Vagina (tissue), 2 donors: ENCODE measurements at places on chromosomes 1 and 21.
A peak's percentile ranks its signal among the peaks of the same experiment; 100 is the strongest.

DNA sequence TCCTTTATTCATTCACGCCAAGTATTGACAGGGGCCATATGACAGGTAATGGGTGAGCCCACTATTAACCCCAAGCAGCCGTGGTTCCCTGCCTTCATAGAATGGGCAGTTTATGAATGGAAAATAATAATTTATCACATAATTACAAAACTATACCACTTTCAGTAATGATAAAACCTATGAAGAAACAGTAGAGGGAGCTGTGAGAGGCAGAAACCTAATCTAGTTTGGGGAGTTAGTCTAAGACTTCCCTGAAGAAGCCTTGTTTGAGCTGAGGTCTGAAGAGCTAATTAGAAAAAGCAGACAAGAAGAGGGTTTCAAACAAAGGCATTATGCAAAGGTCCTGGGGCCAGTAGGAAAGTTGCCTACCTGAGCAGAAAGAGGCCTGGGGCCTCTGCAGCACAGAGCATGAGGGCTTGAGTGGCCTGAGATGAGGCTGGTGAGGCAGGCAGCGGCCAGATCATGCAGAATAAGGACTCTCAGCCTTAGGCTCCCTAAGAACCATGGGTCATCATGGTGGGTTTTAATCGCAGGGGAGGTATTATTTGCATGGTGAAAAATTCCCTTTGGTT is 142.8 kb downstream of the ATG4C start:
- DNase-seq = no peak

DNA sequence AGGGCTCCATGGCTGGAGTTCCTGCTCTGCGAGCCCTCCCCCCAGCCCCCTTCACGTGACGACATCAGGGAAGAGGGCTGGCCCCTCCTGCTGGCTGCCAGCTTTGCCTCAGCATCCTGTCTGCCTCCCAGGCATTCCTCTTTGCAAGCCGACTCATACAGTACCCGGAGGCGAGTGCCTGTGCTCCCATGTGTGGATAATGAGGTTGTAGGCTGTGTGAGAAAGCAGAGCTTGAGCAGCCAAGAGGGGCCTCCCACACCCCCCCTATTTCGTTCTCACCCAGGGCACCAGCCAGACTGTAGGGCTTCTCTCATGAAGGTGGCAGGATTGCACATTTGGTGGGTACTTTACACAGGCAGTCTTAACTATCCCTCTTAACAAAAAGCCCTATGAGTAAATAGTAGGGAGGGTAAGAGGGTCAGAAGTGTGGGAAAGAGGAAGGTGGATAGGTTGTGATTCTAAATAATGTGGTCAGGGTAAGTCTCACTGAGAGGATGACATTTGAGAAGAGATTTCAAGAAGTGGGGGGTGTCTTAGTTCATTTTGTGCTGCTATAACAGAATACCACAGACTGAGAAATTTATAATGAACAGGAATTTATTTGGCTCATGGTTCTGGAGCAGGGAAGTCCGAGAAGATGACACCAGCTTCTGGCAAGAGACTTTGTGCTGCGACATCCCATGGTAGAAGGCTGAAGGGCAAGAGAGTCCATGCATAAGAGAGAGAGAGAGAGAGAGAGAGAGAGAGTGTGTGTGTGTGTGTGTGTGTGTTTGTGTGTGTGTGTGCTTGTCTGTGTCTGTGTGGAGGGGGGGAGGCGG is 113.5 kb downstream of the OMA1 start:
- no peak for DNase-seq

- no peak for DNase-seq
These were observed 114.8 kb upstream of the IGSF21 start for GRCh38 chr1:17992800-17993199.

GRCh38 chr21:43637530-43638158 is 21.6 kb downstream of the HSF2BP start:
- no peak for DNase-seq

GRCh38 chr1:97668945-97669344 is 251.9 kb downstream of the DPYD start:
- DNase-seq = no peak

DNA sequence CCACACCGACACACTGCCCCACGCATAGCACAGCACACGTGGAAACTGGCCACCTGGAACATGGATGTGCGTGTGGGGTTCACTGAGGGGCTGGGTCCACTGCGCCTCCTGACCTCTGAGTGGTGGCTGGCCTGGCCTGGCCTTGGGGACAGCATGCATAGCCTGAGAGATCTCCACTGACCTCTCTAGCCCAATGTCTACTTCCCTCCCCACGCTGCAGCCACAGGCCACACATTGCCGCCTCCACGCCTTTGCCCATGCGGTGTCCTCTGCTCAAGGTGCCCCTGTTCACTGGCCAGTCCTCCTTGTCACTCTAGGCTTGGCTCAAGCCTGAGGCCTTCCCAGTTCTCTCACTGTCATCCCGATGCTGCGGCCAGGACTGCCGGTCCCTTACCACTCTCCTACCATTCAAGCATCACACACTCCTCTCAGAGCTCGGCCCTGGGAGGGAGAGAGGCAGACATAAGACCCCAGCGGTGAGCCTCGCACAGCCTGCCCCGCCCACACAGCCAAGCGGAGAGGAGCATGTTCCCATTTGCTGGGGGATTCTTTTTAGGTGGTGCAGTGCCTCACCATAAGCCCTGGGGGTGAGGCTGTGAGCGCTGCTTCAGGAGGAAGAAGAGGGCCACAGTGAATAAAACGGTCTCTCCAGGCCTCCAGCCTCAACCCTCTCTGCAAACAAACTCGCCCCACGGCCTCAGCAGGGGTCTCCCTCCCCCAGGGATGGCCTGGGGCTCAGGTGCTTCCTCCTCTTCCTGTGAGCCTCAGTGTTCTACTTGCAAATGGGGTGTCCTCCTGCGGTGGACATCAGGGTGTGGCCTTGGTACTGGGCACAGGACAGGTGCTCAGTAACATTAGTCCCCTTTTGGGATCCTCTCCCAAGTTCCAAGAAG is 80.8 kb downstream of the DMRTB1 start:
- DNase-seq = no peak

DNA sequence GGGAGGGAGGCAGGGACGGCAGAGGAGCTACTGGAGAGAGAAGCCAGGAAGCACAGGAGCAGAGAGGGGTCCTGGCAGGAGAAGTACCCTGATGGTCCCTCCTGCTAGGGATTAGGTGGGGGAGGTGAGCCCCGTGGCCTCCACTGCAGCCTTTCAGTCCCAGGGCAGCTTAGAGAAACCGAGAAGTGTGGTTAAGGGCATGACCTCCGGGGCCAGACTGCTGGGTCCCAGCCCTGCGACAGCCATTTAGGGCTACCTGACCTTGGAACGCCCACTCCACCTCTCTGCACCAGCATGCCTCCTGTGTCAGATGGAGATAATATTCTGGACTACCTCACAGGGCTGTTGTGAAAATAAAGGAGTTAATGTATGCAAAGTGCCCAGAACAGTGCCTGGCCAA is 47.4 kb downstream of the KCNN3 start:
- no peak for DNase-seq

GRCh38 chr1:243979396-243979795 is 71.7 kb upstream of the ZBTB18 start:
- DNase-seq = no peak

GRCh38 chr1:46020010-46020409 is 112.4 kb downstream of the PIK3R3 start:
- DNase-seq = no peak

GRCh38 chr1:109535481-109535880 is 4.2 kb upstream of the GPR61 start:
- DNase-seq = no peak

GRCh38 chr1:11714831-11715575 is 20.9 kb upstream of the AGTRAP start:
- no peak for DNase-seq

- no peak for DNase-seq
These were observed 81.0 kb downstream of the NOTCH2 start for GRCh38 chr1:119988306-119989062.

DNA sequence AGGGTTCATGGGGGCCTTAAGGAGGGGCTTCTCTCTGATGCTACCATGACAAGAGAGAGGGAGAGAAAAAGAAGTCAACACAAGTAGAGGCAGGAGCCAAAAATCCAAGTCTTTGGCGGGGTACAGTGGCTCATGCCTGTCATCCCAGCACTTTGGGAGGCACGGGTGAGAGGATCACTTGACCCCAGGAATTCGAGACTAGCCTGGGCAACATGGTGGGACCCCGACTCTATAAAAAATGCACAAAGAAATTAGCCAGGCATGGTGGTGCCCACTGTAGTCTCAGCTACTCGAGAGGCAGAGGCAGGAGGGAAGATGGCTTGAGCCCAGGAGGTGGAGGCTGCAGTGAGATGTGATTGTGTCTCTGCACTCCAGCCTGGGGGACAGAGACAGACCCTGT is 8.7 kb downstream of the PLA2G5 start:
- DNase-seq = no peak

DNA sequence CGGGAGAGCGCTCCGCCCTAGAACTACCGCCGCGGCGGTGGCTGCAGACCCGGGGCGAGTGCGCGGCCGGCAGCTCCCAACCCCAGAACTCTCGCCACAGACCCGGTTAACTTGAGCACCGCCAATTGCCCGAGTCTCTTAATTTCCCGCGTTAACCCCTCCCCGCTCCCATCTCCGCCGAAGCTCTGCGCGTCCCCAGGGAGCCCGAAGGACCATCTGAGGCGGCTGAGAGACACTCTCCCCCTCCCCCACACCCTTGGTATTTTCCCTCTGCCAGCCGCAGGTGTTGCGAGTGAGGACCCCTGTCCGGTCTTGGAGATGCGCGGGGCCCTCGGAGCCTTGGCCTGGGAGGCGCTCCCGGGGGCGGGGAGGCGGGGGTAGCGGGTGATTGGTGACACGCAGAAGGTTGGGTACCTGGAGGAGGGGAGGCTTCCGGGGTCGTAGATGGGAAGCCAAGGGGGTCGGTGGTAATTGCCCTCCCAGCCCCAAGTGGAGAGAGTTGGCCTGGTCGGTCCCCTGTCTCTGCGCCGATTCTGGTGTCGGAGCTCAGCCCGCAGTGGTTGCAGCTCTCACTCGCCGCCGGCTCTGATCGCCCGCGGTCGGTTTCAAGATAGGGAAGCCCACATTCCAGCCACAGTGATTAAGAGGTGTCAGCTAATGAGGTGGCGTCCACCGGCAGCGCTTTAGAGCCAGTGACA is 858 bp upstream of the SUSD4 start:
- DNase-seq = no peak

DNA sequence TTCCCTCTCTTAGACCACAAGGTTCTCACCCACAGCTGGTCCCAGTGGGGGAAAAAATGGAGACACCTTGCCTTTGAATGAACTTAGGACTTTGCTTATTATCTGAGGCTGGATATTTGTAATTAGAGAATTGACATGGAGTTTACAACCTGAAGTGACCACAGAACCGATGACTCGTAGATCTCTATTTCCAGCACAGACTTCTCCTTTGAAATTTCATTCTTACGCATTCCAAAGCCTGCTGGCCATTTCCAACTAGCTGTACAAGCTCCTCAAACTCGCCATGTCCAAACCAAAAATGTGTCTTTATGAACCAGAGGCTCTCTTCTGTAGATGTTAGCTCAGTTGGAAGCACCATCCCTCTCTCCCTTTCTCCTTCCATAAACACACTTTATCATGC is 12.0 kb downstream of the RAB7B start:
- no peak for DNase-seq

GRCh38 chr1:44433209-44433608 is 28.2 kb downstream of the RNF220 start:
- no peak for DNase-seq

- DNase-seq = no peak
These were observed at the start of gene PADI2 for GRCh38 chr1:17119076-17119772. PADI2 (minus strand) TSS chr1:17119451; CDS start chr1:17119371, 80 bp downstream.

GRCh38 chr1:25989440-25990234 is 8.2 kb downstream of the PAFAH2 start:
- no peak for DNase-seq

DNA sequence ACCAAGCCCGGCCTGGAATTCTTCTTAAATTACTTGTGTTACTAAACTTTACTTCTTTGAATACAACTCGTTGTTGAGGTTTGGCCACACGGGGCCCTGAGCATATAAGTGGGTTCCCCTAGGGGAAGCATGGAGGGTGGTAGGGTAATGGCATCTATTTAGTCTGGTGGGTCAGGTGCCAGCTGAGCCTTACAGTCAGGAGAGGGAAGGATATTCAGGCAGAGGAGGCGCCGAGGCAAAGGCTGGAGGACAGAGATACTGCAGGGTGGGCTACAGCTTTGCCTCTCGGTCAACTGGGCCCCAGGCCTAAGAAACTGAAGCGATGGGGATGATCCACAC is 424 bp upstream of the NECAP2 start:
- no peak for DNase-seq

DNA sequence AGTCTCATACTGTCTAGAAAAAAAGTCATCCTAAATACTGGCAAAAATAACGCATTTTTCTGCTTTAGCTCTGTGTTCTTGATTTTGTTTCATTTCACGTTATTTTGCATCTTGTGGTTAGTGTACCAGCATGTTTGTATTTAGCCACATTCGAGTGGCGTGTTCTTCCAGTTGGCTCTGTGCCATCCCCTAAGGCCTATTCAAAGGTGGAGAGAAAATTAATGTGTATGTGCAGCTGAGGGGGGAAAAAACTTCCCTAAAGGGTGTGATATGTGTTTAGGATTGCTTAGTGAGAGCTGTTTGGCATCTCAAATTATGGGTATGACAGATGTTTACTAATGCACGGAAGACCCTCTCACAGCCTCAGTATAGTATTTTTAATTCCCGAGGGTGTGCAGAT is 12.1 kb downstream of the DNAJC16 start:
- DNase-seq = no peak

DNA sequence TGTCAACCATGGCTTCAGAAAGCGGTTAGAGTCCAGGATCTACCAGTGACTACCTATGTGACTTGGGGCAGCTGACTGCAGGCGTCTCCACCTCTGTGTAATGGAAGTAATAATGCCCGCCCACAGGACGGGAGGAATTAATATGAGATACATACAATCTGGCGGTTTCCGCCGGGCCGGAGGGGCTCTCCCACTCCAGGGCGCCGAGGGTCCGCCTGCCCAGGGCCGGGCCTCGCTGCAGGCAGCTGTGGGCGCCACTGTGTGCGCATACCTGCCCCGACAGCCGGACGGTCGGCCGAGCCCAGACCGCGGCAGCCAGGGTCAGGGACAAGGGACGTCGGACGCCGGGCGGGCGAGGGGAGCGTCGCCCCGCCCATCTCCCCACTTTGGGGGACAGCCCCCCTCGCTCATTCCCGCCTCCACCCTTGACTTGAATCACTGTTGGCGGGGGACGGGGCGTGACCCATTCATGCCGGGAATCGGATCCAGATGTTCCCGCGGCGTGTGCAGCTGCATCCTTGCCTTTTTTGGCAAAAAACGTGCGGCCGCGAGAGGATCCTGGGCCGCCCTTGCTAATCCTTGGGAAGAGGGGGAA is 6.0 kb upstream of the SF3A3 start:
- peak; percentile 89 for DNase-seq

- DNase-seq = no peak
These were observed 4.1 kb upstream of the AGTRAP start for GRCh38 chr1:11731691-11732283.

- DNase-seq = no peak
These were observed 53.2 kb downstream of the PTGS2 start for GRCh38 chr1:186627019-186627418.

GRCh38 chr1:65425006-65425405 is 4.5 kb downstream of the LEPR start:
- DNase-seq = no peak
